ENCODE measurements at places on chromosomes 2 and 18.

GRCh38 chr2:9652898-9653479 lies 22.2 kb upstream of the YWHAQ start:
- DNase-seq, result no peak

DNA sequence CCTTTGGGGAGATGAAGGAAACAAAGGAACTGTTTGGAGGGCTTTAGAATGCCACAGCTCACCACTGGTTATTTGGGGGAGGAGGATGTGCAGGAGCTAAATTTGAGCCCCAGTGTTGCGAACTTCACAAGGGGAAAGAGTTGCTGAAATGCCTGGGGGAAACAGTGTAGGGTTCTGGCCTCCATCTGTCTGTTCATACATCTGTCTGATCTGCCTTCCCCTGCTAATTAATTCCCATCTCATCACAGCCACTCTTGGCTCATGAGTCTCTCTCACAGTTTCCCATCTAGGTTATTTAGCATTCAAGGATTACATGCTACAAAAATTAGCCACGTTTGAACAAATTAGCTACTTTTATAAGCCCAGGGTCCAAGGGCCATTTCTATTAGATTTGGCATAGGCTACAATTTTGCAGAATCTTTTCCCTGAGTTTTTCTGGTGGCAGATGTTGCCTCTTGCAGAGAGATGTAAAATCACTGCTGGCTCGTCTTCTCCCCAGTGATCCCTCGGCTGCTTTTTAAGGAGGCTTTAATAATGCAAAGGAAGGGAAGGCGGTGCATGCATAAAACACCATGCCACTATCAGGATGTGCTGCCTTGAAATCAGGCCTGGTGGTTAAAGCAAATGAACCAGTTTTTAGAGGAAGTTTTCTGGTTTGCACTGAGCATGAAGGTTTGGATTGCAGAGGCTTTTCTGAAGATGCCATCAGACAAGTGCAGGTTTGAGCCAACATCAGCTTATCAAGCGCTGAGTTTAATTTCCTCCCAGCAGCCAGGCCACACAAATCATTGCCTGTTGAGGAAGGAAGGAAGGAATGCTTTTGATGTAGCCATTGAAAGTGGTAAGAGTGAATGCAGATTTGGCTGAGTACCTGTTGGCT lies 35.0 kb downstream of the ADD2 start:
- DNase-seq, result no peak

DNA sequence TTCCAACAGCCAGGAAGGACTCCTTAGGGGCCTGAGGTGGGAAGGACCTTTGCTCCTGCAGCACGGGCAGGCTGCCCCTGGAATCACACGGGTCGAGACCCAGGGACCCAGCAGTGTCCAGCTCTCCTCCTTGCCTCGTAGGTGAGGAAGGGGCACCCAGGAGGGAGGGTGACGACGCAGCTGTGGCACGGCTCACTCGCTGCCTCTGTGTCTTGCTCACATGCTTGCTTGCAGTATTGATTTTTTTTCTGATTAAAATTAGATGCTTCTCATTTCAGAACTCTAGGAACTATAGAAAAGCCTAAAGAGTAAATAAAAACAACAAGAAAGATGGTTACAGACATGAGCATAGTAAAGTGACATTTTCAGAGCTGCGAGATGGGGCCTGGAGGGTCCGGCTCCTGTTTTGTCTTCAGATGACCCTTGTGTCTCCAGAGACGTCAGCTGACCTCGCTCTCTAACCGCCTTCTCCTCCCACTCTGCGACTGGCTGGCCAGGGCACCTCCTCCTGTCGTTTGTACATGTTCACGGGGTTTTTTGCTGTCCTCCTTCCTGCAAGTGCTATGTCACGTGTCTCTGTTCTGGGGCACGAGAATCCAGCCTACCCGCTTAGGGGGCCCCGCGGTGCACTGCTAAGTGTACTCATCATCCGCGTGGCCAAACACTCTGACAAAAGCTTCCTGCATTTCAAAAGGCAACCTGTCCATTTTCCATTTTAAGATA lies 65.7 kb upstream of the ZNF236 start:
- no peak for DNase-seq

- no peak for DNase-seq
Measured at GRCh38 chr2:116489944-116490343, 1324.5 kb upstream of the DDX18 start.

DNA sequence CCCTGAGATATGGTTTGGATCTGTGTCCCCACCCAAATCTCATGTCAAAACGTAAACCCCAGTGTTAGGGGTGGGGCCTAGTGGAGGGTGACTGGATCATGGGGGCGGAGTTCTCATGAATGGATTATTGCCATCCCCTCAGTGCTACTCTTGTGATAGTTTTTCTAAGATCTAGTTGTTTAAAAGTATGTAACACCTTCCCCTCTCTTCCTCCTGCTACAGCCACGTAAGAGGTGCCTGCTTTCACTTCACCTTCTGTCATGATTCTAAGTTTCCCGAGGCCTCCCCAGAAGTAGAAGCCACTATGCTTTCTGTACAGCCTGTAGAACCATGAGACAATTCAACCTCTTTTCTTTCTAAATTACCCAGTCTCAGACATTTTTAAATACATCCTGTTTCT lies 16.9 kb downstream of the PUM2 start:
- DNase-seq, result no peak

DNA sequence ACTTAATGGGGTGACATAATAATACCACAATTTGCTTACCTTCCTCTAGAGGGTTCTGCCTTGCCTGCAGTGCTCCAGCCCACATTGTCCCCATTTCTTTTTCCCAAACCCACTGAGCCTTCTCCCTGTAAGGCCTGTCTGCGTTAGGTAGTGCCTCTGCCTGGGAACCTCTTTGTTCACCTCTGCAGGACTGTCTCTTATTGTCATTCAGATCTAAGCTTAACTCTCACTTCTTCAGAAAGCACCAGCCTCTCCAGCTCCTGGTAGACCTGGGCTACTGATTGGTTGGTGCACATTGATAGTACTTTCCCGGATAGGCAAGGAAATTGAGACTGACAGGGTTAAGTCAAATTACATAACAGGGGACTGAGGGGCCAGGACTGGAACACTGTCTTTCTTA lies 49.1 kb downstream of the CCDC85A start:
- no peak for DNase-seq

DNA sequence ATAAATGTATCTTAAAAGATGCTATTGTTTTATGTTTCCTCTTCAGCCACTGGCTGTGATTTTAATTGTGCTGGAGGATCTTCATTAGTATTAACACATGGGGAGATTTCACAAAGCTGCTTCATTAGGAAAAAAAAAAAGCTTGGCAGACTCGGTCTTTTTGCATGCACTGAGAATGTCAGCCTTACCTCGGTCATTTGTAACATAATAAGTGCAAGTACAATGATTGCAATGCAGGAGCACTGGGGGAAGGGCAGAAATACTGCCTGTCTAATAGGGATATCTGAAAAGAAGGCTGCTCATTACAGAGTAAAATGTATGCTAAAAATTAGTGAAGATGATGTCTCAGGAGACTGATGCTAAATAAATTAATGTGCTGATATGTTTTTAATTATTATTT lies 1.3 kb upstream of the BAZ2B start:
- DNase-seq, result no peak

DNA sequence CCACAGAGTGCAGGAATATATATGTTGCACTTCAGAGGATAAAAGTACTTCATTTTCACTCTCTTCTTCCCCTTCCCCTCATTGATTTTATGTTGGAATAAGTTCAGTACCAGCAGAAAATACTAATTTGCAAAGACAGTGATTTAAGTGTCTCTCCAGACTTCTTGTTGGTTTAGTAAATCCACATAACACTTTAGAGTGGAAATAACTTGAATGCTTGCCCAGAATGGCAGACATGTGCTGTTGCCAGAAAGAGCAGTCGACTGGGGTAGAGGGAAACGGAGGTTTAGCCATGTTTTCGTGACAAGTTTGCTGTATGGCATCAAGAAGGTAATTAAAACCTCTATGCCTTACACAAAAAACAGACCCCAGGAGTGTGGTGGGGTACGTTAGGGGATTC lies 246.0 kb upstream of the CXCR4 start:
- DNase-seq, result no peak

DNA sequence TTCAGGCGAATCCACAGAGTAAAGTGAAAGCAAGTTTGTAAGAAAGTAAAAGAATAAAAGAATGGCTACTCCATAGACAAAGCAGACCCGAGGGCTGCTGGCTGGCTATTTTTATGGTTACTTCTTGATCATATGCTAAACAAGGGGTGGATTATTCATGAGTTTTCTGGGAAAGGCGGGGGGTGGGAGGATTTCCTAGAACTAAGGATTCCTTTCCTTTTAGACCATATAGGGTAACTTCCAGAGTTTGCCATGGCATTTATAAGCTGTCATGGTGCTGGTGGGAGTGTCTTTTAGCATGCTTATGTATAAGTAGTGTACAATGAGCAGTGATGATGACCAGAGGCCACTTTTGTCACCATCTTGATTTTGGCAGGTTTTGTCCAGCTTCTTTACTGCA lies 59.8 kb downstream of the SLC4A3 start:
- peak; percentile 80 for DNase-seq

- no peak for DNase-seq
Measured at GRCh38 chr2:192535956-192536921, 341.5 kb upstream of the TMEFF2 start.

DNA sequence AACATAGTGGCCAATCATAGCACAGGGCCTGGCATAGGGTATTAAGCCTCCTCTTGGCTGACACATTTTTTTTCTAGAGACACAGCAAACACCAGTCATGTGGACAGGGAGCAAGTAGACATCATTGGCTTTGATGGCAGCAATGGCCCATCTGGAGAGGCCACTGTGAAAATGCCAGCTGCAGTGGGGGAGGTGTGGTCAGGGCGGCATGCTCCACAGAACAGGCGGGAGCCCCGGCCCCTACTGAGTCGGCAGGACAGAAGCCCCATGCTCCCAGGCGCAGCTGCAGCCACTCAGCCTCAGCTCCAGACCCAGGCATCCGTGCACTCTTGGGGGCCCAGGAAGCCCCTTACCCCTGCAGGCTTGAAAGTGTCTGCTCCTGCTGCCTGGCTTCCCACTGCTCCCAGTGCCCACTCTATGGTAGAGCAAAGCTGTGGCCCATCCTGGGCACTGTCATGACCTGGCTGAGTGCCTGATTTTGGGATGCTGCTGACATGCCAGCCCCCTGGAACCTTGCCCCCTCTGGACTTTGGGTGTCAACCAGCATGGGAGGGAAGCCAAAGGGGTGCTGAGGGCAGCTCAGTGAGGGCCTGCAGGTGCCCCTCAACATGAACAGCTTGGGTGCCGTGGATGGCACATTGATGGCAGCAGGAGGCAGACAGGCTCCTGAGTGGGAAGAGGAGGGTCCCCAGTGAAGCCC lies 23.3 kb upstream of the UBE2F start:
- DNase-seq, result no peak

GRCh38 chr18:419541-420175 lies 80.8 kb downstream of the COLEC12 start:
- no peak for DNase-seq

DNA sequence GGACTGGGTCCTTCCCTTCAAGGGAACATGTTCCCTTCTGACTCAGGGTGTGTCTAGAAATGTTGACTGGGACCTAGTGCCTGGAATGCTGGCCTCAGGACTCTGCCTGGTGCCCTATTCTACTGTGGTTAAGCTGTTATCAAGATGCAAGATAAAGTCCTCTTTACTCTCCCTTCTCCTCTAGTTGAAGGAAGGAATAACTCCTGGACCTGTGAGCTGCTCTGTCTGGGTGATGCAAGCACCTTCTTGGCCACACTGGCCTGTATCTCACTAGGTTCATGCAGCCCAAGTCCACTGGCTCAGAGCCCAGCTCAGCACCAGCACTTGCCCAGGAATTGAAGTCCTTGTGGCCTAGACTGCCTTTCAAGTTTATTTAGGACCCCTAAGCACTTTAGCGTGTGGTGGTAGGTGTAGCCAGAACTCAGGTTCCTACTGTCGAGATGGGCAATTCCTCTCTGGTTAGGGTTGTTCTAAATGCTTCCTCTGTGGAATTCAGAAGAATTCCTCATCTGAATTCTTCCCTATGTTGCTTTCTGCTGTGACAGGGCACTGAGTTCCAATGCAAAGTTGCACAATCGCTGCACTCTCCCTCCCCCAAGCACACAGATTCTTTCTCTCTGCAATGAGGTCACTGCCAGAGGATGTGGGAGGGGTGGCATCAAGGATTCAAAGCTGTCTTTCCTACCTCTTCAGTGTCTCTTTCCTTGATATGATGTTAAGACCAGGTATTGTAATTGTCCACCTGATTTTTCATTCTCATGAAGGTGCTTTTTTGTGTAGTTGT lies 54.7 kb downstream of the VWC2L start:
- DNase-seq, result no peak

- DNase-seq, result no peak
Measured at GRCh38 chr2:217463402-217464075, 539.3 kb downstream of the TNS1 start.

GRCh38 chr2:51420511-51420910 lies 388.6 kb upstream of the NRXN1 start:
- DNase-seq, result no peak

- peak; percentile 24 for DNase-seq
Measured at GRCh38 chr2:109702250-109702985, 88.3 kb downstream of the SOWAHC start.

- peak; percentile 15 for DNase-seq
Measured at GRCh38 chr2:64426183-64426952, 27.6 kb upstream of the LGALSL start.

- DNase-seq, result peak; percentile 35
Measured at GRCh38 chr2:221085341-221085900, 486.7 kb downstream of the EPHA4 start.

GRCh38 chr2:197165020-197165419 lies 145.6 kb downstream of the ANKRD44 start:
- no peak for DNase-seq

- DNase-seq, result no peak
Measured at GRCh38 chr2:16034151-16034974, 94.0 kb downstream of the MYCN start.

- DNase-seq, result no peak
Measured at GRCh38 chr2:232501331-232501771, 13.7 kb upstream of the ECEL1 start.

DNA sequence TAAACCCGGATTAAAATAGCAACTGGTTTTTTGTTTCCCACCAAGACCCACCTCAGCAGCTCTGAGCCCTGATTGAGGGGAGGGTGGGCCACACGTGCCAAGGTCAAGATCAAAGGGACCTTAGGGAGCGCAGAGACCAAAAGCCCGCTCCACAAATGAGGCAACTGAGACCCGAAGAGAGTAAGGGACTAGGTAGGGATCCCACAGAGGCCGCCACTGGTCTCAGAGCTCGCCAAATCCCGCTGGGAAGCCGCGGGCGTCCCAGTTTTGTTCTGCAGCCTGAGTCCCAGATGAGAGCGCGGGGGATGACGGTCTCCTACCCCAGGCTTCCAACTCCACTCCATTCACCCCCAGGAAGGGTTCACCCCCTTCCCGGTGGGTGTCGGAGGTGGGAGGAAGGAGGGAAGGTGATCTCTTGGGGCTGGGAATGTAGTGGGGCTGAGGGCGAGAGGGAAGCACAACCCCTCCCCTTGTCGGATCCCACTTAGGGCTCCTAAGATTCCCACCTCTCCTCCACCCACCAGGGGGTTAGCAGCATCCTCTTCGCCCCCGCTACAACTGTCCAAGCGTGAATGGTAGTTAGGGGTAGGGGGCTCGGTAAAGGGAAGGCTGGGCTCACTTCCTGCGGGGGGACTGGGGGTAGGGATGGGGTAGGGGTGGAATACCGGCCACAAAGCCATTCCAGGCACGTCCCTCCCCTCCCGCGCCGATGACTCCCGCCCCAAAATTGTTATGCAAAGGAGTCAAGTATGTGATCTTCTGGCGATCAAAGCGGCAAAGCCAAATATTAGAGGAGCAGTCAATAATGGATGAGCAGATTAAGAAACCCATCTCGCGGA lies 7.3 kb upstream of the EN1 start:
- DNase-seq, result no peak

Data from fibroblast of skin of left biceps (primary cell).